Fibroblast of the aortic adventitia (primary cell): ENCODE measurements at places on chromosomes 12 and 14. TPM values are rescaled to one million over a fixed set of nuclear protein-coding genes. Genes with fewer than 3 reads are reported as not detected.

Gene GLIPR1L1
- not detected in 2 replicates for total RNA-seq

Gene AMDHD1
- 0.63 TPM in 1 of 2 replicates, not detected in the other for total RNA-seq

Gene TMEM119
- total RNA-seq, result 58.4 and 164 TPM in 2 replicates

Gene CYP46A1
- 0.36 and 0.49 TPM in 2 replicates for total RNA-seq

Gene SIX1
- 4.6 and 9.6 TPM in 2 replicates for total RNA-seq

Gene ZNF268
- total RNA-seq, result 11.8 and 22.9 TPM in 2 replicates

Gene PGF
- total RNA-seq, result 0.36 and 2.1 TPM in 2 replicates

Gene MYF5
- total RNA-seq, result not detected in 2 replicates

Gene TMEM19
- total RNA-seq, result 24.8 and 36.8 TPM in 2 replicates

Gene LPCAT3
- total RNA-seq, result 5.7 and 10.6 TPM in 2 replicates

Gene RNASE13
- not detected in 2 replicates for total RNA-seq

Gene DTX1
- total RNA-seq, result 0.16 TPM in 1 of 2 replicates, not detected in the other

Gene HOXC4
- 0.36 and 1.4 TPM in 2 replicates for total RNA-seq

Gene TMEM63C
- total RNA-seq, result 1.9 TPM in 1 of 2 replicates, not detected in the other

Gene SMCO2
- not detected in 2 replicates for total RNA-seq

DNA sequence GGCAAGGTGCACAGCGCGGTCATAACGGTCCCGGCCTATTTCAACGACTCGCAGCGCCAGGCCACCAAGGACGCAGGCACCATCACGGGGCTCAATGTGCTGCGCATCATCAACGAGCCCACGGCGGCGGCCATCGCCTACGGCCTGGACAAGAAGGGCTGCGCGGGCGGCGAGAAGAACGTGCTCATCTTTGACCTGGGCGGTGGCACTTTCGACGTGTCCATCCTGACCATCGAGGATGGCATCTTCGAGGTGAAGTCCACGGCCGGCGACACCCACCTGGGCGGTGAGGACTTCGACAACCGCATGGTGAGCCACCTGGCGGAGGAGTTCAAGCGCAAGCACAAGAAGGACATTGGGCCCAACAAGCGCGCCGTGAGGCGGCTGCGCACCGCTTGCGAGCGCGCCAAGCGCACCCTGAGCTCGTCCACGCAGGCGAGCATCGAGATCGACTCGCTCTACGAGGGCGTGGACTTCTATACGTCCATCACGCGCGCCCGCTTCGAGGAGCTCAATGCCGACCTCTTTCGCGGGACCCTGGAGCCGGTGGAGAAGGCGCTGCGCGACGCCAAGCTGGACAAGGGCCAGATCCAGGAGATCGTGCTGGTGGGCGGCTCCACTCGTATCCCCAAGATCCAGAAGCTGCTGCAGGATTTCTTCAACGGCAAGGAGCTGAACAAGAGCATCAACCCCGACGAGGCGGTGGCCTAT lies 875 bp downstream of the HSPA2 start:
- DNase-seq, result no peak

DNA sequence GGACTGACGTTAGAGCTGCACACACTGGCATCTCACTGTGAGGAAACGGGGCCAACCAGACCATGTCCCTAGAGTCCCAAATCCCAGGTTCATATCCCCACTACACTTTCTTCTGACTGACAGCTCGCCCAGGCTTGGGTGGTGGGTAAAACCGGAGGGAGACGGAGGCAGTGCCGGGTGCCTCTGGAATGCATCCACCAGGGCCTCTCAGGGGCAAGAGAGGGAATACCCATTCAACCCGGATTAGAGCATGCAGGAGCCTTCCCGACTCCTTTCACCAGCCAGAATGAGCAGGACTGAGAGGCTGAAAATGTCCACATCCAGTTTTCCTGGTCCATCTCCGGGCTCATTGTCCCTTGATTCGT lies 297.2 kb downstream of the ADGRD1 start:
- DNase-seq, result no peak

- no peak for DNase-seq
These were observed 202.7 kb upstream of the BCL2L14 start for GRCh38 chr12:11868027-11868426.

DNA sequence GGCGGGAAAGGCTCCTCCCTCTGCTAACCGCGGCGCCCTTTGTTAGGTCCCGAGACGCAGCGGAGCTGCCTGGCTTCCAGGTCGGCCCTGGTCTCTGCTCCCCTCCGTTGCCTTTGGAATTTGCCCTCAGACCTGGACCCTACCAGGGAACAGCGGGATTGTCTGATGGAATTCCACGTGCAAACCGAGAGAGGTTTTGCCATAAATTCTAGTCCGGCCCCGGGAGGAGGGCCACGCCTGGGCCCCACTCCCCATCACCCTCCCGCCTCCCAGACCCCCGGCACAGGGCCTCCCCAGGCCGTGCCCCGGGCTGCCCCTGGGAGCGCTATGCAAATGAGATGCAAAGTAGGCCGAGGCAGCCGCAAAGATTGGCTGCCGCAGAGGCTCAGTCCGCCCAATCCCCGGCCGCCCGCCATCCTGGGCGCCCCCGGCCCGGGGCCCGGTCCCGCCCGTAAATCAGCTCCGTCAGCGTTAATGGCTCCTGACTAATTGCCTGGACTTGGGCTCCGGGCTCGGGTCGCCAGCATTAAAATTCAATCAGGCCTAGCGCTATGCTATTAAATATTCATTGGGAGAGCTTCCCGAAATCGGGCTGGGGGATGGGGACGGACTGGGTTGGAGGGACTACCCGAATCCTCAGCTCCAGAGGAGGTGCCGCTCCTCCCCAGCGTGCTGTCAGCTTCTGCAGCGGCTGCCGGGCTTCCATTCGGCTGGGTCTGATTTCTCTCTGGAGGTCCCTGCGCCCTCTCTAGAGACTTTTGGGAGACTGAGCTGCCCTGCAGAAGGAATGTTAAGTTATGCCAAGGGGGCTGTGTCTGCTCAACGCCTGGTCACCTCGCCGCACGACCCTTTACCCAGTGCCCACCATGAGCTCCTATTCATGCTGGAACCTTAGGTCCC lies 15.7 kb upstream of the FIGNL2 start:
- no peak for DNase-seq

- no peak for DNase-seq
These were observed 349.8 kb downstream of the TMEM121 start for GRCh38 chr14:105876158-105876557.

DNA sequence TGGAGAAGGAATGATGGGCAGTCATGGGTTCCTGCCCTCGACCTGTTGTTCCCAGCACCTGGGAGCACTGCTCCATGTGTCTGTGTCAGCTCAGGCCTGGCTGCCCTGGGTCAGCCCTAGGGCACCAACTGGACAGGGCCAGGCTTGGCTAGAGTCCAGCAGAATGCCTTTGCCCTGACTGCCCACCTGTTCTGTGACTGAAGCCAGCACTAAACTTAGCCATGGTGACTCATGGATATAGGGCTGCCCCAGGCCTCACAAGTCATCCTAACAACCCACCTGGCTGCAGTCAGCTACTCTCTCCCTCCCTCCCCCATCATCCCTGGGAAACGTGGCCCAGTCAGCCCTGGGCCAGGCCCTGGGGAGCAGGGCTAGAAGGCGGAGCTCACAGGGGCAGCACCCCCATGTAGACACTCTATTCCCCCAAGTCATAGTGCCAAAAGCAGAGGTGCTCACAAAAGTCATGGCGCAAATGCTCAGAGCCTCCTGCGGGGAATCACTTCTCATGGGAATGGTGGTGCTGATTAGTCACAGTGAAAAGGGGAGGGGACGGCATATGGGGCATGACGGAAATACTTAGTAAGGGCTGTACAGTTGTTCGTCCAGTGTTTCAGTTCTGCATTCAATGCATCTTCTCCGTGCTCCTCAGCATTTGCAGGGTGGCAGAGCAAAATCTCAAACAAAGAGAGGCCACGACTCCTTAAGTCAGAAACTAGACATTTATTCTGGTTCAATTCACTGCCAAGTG lies 52.0 kb upstream of the NTF3 start:
- DNase-seq, result no peak

DNA sequence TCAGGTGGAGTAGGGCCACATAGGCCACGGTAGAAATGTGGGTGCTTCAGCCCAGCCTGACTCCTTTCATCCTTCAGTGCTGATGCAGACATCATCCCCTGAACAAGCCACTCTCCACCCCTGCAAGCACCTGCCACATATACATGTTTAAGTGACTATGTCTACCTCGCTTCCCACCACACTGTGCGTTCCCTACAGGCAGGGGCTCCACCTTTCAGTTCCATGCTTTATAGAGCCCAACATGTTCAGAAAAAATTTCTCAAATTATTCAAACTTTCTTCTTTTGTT lies 11.6 kb downstream of the SLC7A7 start:
- DNase-seq, result no peak

- DNase-seq, result peak; percentile 80
These were observed 21.2 kb downstream of the PRPF40B start for GRCh38 chr12:49644620-49644994.

GRCh38 chr14:101120641-101121507 lies 217.4 kb upstream of the RTL1 start:
- no peak for DNase-seq

DNA sequence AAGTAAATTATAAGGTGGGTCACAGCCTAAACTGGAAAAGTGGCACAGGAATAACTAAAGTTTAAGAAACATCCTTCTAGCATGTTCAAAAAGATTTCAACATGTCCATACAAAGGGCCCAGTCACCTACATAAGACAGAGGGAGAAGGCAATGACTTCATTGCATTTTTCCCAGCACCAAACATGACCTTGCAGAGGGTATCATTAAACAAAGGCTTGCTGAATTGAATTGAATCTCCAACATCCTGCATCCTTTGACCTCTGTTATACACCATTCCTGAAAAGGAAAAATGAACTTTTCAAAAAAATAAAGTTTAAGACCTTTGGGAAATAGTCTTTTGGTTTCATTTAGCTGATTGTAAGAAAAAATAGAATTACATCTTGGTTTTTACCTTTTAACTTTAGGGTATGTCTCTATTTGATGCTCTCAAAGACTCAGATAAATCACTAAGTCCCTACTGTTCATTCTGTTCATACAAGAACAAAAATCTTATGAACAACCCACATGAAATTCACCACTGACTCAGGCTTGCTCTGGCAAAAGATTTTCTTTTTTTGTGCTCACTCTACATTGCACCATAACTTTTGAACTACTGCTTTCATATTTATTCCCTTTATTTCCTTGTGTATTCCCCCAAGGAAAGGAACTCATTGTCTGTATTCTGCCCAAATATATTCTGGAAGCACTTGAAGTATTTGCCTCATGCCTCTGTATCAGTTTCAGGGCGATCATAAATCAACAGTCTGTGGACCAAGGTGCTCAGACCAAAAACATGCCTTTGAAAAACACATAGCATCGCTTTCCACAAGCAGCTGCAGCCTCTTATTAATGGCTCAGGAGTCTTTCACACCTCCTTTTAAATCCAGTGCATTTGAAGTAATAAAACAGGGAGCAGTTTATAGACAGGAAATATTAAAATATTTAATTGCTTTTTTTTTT lies 121.7 kb downstream of the DUSP6 start:
- peak; percentile 40 for DNase-seq

DNA sequence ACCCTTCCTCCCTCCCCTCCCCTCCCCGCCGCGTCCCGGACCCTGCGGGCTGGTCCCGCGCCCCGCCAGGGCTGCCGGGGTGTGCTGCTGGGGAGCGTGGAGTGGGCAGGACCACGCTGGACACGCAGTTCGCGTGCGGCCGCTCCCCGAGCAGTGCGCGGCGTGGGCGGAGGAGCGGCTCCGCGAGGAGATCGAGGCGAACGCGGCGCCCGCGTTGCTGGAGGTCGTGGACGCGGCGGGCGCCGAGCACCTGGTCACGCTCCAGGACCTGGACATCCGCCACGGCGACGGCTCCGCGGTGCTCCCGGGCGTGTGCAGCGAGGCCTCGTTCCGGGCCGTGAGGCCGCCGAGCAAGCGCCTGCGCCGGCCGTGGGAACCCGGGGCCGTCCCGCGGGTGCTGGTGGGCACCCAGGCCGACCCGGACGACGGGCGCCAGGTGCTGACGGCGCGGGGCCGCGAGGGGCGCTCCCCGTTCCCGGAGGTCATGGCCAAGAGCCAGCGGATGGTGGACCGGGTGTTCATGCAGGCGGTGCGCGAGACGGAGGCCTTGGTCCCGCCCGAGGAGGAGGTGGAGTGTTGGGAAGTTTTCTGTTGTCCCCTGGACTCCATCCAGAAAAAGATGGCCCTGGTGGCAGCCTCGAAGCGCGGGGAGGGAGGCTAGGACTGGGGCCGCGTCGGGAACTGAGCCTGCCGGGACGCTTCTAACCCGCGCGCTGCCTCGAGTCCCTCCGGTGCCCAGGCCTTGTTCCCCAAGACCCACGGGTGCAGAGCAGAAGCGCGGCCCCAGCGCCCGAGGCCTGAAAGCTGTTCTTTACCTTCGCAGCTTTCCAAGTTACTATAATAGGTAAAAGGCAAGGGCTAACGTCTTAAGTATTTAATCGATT lies 54.7 kb upstream of the EIF5 start:
- no peak for DNase-seq

DNA sequence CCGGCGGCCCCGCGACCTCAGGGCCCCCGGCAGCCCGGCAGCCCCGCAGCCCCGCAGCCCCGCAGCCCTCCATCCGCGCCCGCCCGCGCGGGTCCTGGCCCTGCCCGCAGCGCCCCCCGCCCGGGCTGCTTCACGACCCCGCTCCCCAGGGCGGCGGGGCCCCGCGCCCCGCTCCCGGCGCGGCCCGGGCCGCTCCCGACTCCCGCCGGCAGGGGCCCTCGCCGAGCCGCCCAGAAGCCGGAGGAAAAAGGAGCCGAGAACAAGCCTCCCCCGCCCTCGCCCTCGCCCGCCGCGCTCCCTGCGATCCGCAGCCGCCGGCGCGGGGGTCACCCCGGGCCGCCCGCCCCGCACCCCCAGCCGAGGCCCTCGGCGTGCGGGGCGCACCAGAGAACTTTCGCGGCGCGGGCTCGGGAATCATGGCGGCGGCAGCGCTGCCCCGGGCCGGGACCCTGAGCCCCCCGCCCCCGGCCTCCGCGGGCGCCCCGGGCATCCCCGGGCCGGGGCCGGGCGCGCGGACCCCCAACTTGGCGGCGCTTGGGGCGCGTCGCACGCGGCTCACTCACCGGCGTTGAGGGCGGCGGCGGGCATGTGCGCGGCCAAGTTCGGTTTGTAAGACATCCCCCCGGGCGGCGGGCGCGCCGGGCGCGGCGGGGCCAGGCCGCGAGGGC lies 521 bp downstream of the CDK2AP1 start:
- peak; percentile 44 for DNase-seq

DNA sequence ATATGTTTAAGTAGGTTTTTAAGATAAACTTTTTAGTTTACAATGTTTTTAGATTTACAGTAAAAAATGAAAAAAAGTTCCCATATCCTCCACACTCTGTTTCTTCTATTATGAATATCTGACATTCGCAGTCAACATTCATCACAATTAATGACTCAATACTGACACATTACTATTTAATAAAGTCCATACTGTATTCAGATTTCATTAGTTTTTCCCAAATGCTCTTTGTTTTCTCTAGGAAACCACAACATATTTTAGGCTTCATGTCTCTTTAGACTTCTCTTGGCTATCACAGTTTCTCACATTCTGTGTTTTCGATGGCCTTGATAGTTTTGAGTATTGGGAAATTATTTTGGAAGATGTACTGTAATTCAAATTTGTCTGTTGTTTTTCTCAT lies 399.8 kb downstream of the SLC6A15 start:
- no peak for DNase-seq
